ENCODE measurements at places on chromosomes 3 and 15.

DNA sequence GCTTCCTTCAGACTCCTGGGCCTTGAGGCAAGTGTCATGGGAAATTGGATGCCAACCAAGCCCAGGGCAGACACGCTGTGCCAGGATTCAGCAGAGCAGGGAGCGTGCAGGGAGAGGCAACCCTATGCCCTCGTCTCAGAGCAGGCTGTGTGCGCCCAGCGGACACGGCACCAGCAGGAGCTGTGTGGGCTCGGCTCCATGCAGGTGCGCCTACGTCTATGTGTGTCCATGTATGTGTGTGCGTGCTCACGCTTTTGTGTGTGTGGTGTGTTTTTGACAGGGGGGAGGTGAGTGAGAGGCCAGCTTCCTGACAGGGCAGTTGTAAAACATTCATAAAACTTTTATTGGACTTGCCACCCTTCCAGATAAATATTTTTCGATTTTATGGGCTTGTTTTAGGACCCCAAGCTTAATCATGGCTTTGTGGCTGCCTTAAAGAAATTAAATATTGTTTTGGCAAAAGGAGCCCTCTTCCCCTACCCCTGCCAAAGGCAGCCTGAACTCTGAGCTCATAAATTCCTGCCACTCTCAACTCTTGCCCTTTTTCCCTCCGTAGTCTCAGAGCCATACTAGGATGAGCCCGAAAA is 84.4 kb downstream of the DNAJB8 start:
- DNase-seq, result no peak

GRCh38 chr3:172915911-172916514 is 165.5 kb downstream of the ECT2 start:
- no peak for DNase-seq

DNA sequence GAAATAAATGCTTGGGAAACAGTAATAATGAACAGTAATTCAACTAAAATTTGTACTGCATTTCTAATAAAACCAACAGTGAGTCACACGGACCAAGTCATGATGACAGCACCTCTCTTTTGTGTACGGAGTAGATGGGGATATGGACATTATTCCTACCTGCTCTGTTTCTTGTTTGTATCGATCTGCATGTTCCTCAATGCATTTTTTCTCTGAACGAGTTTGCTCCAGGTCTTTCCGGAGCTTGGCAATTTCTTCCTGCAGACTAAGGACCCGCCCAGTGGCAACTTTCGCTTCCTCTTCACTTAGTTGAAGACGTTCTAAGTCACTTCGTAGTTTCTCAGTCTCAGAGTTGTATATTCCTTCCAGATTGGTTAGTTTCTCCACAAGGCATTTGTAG is 74.4 kb upstream of the MYO5C start:
- no peak for DNase-seq

- no peak for DNase-seq
Measured at GRCh38 chr15:25894371-25894902, 31.3 kb upstream of the ATP10A start.

DNA sequence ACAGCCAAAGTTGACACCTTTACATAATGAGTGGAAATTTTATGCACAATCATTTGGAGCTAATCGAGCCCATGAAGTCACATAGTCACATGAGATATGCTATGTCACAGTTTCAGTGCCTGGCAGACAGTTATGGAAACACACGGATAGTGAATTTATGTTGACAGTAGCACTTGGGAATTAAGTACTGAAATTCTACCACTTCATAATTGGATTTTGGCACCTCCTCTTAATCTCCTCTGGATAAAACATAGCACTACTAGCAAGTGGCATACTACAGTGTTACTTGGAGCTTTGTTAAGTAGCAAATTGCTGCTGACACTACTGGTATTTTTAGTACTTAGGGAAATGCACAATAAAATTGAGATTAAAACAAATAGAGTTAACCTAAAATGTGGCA is 1679.4 kb downstream of the OTOL1 start:
- no peak for DNase-seq

- DNase-seq, result no peak
Measured at GRCh38 chr3:156181509-156181908, 61.1 kb downstream of the KCNAB1 start.

- no peak for DNase-seq
Measured at GRCh38 chr3:119376758-119377157, 82.6 kb downstream of the ARHGAP31 start.

- no peak for DNase-seq
Measured at GRCh38 chr15:88920186-88920891, 7.2 kb upstream of the MFGE8 start.

GRCh38 chr15:82663186-82663600 is 16.0 kb upstream of the CPEB1 start:
- peak; percentile 63 for DNase-seq

DNA sequence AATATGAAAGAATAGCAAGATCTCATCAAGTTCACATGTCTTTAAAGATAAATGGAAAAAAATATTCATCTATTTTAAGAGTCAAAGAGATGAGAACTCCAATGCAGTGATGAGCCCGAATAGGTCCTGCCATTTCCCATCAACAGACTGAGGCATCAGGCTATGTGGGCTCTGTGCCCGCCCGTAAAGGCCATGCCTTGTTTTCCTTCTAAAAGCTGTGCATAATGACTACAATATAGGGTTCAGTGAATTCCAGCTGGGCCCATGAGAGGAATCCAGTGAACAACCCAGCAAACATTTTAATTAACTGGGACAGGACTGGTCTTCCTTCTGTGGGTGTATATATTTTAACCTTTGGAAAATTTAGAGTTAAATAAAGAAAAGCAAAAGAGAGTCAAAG is 44.6 kb downstream of the RASGRP1 start:
- DNase-seq, result no peak
